ENCODE measurements at places on chromosomes 11 and 22.

- DNase-seq = peak; percentile 96
These were observed 200.9 kb downstream of the MYO18B start for GRCh38 chr22:25942856-25943411.

DNA sequence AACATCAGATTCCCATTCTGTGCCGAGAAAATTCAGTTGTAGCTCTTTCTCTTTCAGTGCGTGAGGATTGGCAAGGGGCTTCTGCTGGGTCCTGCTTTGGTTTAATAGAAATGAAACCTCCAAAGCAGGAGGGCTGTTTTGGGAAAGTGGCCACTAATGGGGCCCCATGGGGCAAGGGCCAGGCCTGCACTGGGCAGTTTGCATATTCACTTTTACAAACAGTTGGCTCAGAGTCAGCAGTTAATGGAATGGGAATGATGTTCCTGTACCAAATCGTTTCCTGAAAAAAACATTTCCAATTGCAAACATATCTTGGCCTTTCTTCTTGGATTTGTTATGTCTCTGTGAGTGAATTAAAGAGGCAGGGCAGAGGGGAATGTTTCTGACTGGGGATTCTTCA is 92.1 kb downstream of the PARVA start:
- peak; percentile 13 for DNase-seq

GRCh38 chr22:46019351-46019750 is 42.4 kb upstream of the WNT7B start:
- DNase-seq = no peak

DNA sequence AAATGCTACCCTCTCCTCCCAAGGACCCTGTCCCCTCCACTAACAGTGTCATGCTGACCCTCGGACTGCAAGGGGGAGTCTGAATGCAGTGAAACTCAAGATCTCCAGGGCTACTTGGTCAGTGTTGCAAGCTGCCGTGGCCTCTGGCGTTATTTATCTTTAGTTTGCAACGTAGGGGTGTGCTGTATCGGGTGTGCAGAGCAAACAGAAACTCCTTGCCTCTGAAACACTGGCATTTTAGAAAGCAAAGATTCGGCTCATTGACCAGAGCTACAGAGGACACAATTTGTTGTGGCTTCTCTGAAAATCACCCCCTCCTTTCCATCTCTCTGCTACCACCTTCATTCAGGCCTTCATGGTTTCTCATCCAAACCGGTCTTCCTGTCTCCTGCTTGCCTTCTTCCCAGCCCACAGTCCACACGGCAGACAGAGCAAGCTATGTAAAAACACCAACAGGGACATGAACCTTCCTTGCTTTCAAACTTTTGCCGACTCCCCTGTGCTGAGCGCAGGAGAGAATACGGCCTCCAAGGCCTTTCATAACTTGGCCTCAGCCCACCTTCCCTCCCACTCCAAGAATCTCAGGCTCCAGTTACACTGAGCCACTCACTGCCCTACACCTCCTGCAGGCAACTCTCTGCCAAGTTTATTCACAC is 14.9 kb downstream of the FZD4 start:
- DNase-seq = no peak

DNA sequence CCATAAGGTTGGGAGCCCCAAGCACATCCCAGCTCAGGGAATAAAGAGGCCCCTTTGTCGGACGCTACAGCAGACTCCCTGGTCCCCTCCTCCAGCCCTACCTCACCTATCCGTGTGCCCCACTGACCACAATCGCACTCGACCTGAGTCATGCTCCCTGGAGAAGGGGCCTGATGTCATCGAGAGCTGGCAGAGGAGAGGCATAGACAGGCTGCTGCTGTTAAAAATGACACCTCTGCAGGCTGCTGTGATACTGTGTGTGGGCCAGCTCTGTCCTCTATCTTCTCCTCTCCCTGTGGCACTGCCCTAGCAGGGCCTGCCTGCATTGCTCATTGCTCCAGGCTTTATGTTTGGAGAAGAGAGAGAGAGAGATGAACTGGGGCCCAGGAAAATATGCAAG is 123.4 kb upstream of the SYT13 start:
- DNase-seq = no peak

DNA sequence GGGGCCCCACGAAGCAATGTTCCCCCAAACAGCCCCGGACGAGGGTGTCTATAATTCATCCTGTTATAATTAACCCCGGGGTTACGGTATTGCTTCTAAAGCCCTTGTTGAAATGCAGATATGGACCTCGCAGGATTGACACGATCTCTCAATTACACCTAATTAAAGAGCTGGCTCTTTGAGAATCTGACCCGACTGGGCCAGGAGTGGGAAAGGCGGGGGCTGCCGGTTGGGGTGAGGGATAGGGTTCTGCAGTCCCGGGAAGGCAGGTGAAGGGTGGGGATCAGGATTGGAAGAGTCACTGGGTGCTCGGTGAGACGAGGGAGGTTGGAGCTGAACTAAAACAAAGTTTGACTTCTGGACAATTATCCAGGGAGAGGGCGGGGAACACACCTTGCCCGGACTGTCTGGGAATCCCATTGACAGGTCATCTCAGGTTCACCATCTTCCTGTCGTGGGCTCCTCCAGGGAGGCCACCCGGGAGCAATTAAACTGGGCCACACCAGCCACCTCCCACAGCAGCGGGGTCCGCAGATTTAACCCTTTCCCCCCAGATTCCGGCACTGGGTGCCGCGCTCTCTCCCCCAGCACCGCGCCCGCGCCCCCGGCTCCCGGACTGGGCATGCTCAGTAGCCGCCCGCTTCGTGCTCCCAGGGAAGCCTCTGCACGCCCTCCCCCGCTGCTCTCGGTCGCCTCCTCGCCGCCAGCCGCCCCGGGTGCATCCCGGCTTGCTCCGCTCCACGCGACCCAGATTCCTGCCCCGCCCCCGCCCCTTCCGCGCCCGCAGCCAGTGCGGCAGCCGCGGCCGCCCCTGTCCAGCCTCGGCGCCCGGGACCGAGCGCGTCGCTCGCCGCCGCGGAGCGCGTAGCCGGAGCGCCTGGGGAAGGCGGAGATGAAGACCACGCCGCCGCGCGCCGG is at the start of gene ELMOD1:
Gene ELMOD1, plus strand, starts transcription at position 688 of the 918 bp plus-strand sequence. CDS start 27,043 bp downstream, outside the sequence.
- no peak for DNase-seq

GRCh38 chr11:63459586-63459985 is 31.4 kb downstream of the PLAAT5 start:
- DNase-seq = no peak

DNA sequence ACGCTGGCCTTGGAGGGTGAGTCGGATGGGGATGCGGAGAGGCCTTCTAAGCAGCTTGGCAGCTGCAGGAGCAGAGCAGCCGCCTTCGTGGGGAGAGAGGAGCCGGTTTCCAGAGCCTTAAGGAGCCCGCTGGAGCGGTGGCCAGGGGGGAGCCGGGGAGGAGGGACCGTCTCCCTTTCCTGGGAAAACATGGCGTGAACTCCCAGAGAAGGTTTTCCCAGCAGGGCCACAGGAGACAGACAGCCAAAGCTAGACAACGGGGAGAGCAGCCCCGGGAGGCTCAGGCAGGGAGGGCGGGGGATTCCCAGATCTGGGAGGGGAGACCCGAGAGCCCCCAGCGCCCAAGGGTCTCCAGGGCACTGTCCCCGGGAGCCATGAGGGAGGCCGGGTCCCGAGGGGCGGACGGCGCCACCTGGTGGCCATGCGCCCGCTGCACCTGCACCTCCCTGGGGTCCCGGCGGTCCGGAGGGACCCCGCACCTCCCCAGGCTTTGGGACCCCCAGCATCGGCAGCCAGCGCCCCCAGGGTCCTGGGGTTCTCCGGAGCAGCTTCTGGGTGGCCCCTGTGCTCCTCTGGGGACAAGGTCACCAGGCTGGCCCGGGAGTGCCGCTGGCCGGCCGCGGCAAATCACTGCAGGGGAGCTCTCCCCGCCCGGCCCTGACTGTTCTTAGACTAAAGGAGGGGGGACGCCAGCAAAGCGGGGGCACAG is 2.4 kb upstream of the SYT8 start:
- DNase-seq = no peak

DNA sequence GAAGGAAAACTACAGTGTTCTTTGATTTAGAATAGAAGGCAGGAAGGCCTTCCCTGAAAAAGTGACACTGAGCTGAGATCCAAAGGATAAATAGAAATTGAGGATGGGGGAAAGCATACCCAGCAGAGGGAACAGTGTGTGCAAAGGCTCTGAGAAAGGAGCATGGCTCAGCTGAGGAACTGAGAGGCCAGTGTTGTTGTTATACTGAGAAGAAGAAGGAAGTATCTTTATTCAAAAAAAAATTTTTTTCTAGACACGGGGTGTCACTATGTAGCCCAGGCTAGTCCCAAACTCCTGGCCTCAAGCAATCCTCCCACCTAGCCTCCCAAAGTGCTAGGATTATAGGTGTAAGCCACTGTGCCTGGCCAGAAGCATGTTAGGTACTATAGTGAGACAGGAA is 3.5 kb upstream of the PIK3C2A start:
- no peak for DNase-seq

- peak; percentile 94 for DNase-seq
These were observed 9.7 kb downstream of the FXYD2 start for GRCh38 chr11:117814766-117815261.

- no peak for DNase-seq
These were observed 822 bp upstream of the COMT start for GRCh38 chr22:19940536-19941364.

GRCh38 chr11:63764679-63765647 is 3.6 kb downstream of the ZFTA start:
- DNase-seq = no peak

- DNase-seq = no peak
These were observed 68.9 kb downstream of the MTMR3 start for GRCh38 chr22:29951791-29952413.

GRCh38 chr11:44988981-44989635 is 38.4 kb upstream of the TP53I11 start:
- DNase-seq = no peak

DNA sequence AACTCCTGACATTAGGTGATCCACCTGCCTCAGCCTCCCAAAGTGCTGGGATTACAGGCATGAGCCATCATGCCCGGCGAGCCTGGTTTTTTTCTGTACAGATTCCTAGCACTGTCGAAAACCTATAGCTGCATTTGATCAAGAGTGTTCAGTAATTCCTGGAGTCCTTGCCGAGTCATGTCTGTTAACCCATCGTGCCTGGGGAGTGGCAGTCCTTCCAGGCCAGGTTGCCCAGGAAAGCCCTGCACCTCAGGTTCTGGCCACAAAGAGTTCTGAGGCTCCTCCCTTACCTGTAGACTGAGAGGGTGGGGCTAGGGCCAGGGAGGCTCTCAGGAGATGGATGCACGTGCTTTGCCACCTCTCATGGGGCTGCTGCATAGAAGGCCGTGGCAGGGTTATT is 17.0 kb downstream of the YDJC start:
- DNase-seq = no peak

DNA sequence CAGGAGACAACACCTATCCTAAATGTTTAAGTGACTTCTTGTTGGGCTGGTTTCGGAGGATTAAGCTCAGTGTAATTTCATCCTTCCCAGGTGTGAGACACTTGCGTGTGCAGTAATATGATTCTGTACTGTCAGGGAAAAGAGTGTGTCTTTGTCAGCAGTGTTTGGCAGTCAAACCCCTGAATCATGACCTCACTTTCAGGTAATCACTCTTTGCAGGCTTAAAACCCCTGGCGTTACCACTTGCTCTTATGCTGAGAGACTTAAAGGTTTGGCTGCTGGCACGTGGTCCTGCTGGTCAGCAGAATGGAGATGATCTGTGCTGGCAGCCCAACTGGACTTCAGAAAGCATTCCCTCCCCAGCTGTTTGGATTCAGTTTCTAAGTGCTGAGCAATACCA is 56.1 kb downstream of the APIP start:
- DNase-seq = no peak

- no peak for DNase-seq
These were observed 33.5 kb upstream of the CD44 start for GRCh38 chr11:35105319-35106079.

- DNase-seq = no peak
These were observed 2.9 kb upstream of the APOBEC3A start for GRCh38 chr22:38954414-38955043.

DNA sequence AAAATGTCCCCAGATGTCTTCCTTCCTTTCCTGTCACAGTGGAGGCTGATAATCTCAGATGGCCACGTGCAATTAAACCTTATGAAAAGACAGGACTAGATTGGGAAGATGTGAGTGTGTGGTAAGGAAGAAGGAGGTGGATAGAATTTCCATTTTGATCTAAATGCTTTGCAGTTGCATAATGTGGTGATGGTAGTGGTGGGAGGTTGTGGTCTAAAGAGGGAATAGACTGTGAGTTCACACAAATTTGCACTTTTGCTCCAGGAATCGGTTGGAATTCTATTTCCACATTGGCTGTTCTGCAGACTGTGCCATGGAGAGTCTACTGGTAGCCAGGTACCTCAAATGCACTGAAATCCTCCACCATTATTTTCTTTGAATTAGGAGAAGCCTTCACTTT is 93.3 kb downstream of the ZBTB16 start:
- DNase-seq = no peak

DNA sequence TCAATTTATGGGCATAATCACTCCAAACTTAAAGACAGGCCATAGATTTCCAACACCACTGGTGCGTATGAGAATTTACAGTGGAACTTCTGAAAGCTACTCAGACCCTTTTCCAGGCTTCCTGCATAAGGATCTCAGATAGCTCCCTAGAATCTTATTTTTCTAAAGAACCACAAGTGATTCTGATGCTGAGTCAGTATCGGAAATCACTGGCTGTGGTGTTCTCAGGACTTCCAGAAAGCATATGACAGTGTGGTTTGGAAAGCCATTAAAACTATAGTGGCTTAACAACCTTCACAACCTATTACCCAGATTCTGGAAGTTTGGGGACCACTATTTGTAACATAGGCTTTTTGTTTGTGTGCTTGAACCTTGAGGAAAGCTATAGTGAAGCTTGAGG is 756.0 kb downstream of the DLG2 start:
- no peak for DNase-seq

GRCh38 chr22:20588092-20588842 is 80.9 kb downstream of the MED15 start:
- DNase-seq = no peak

DNA sequence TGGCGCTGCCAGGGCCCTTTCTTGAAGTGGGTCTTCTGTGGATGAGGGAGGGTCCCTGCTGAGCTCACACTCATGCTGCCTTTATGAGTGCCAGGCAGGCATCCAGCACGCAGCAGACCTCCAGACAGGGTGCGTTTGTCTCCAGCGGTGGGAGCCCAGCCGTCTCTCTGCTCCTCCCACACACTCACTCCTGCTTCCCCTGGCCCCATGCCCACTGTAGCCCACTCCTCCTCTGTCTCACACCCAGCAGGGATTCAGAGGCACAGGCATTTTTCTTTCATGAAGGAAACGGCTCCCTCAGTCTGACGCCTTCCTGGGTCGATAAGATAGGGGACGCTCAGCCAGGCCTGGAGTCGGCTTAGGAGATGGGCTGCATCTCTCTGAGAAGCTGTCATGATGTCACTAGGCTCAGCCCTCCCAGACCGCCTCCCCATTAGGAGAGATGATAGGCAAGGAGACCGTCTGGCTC is 183.9 kb upstream of the NCAM1 start:
- peak; percentile 58 for DNase-seq

- no peak for DNase-seq
These were observed 390.1 kb downstream of the CTTN start for GRCh38 chr11:70788248-70789022.

- no peak for DNase-seq
These were observed 101.6 kb downstream of the CCDC81 start for GRCh38 chr11:86476109-86476861.
